ENCODE measurements at places on chromosomes 1 and 21.

- no peak for DNase-seq
Measured at GRCh38 chr1:167898578-167899222, 15.2 kb downstream of the ADCY10 start.

DNA sequence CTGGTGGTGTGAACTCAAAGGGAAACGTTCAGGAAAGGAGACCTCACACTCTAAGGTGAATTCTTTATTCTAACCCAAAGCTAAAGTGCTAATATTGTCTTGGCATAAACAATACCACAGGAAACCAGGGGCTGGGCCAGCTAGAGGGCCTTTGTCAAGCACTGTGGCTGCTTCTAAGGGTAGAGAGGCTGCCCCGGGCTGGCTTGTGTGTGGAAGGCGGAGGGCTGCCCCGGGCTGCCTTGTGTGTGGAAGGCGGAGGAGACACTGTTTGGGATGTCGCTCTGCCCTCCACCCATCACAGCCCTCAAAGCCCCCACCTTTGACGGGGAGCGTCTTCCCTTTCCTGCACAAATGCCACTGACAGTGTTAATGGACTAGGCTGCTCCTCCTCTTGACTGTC lies 216.8 kb downstream of the TOMM20 start:
- DNase-seq = no peak

- no peak for DNase-seq
Measured at GRCh38 chr1:245279346-245279745, 124.6 kb downstream of the KIF26B start.

- no peak for DNase-seq
Measured at GRCh38 chr1:205240118-205240517, 12.4 kb downstream of the TMCC2 start.

DNA sequence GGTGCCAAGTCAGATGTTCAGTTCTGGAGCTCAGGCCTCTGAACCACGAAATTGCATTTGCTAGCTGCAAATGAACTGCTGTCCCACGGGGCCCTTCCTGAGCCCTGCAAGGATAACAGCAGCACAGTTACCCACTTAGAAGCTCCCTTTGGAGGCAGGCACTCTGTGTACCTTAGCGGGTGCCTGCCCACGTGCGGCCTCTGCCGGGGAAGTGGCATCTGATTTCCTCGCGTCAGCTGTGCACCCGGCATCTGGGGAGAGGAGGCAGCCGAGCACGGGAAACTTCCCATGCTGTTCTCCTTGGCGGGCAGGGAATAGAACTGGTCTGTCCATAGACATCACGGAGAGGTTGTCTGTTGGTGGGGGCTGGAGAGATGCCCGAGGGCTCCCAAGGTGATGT lies 148.0 kb upstream of the C1orf174 start:
- no peak for DNase-seq

DNA sequence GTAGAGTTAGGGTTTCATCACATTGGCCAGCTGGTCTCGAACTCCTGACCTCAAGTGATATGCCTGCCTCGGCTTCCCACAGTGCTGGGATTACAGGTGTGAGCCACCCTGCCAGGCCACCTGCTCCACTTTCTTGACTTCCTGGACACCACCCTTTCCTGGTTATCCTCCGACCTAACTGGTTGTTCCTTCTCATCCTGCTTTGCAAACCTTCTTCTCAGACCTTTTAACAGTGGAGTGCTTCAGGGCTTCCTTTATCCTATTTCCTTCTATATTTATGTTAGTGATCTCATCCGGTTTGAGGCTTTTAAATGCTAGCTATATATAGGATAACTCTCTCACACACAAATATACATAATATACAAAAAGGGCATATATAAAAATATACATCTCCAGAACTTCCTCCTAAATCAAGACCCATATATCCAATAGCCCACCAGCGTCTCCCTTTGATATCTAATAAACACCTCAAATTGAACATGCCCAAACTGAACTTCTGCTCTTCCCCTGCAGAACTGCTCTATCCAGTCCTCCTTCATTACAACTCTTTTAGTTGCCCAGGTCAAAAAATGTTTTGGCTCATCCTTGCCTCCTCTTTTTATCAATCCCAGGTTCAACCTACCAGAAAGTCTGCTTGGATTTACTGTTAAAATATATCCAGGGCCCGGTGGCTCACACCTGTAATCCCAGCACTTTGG lies 19.5 kb upstream of the UQCRHL start:
- no peak for DNase-seq

- no peak for DNase-seq
Measured at GRCh38 chr1:18134324-18135046, 26.9 kb downstream of the IGSF21 start.

DNA sequence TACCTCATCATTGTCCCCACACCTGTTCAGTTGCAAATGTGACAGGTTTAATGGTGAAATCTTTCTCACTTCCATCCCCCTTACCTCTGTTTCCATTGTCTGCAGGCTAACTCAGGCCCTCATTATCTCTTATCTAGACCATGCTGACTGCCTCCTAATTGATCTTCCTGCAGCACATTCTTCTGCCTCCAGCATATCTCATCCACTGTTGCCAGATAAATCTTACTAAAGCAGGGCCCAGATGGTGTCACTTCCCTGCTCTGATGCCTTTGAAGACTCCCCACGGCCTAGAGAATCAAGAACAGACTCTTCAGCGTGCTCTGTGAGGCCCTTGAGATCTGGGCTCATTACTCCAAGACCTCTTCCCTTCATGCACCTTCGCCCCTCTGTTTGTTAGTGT lies 230.1 kb downstream of the DUSP10 start:
- DNase-seq = no peak

- no peak for DNase-seq
Measured at GRCh38 chr1:20678599-20678998, 17.4 kb upstream of the DDOST start.

- DNase-seq = no peak
Measured at GRCh38 chr1:18805150-18805879, 54.1 kb downstream of the TAS1R2 start.

DNA sequence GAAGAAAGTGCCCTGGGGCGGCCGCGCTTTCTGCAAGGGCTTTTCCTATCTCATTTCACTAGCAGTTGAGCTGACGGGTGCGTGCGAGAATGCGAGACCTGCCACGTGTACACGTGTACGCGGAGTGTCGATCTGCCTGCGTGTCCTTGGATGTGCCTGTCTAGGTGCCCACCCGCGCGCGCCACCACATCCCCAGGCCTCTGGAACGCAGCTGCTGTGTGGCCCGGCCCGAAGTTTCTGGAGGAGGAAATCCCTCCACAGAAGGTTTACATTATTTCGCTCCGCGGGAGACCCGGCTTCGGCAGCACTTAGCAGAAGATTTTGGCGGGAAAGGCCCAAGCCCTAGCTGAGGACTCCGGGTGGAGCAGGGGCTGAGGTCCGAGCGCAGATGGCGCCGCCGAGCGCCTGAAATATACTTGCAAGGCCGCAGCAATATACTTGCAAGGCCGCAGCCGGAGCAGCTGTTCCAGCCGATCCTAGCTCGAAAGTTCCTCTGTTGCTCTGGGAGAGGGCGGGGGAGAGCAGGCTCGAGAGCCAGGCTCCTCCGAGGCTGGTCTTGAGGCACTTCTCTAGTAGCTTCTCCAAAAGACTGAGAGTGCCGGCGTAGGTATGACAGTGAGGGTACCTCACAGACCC lies 3.9 kb downstream of the TBX15 start:
- DNase-seq = no peak

- DNase-seq = no peak
Measured at GRCh38 chr1:29355375-29355774, 119.1 kb downstream of the PTPRU start.

DNA sequence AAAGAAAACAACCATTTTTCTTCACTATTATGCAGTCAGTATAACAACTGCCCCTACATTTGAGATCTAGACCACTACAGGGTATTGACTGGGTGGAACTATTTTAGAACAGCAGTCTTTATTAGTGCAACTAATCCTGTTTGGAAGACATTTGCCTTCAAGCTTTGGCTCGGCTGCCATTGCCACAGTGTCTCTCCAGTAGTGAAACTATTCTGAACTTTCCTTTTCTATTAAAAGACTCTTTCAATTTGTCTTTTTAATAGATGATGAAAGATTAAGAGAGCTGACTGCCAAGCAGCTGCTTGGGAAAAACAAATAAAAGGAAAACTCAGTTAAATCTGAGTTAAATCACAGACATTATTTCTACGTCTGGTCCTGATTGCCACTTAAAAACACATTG lies 49.3 kb downstream of the LPGAT1 start:
- DNase-seq = no peak

GRCh38 chr1:160374306-160375110 lies 7.6 kb downstream of the NHLH1 start:
- no peak for DNase-seq

- no peak for DNase-seq
Measured at GRCh38 chr1:20383631-20384030, 93.0 kb downstream of the VWA5B1 start.

GRCh38 chr21:31894457-31894856 lies 21.6 kb downstream of the HUNK start:
- no peak for DNase-seq

GRCh38 chr1:200751717-200752116 lies 13.0 kb downstream of the CAMSAP2 start:
- no peak for DNase-seq

GRCh38 chr1:197130677-197131304 lies 15.7 kb downstream of the ASPM start:
- DNase-seq = no peak

GRCh38 chr1:175471039-175471800 lies 272.2 kb downstream of the TNR start:
- no peak for DNase-seq
